A549 treated with dexamethasone at 1 μM for 4 hours (cell line): ENCODE measurements at places on chromosomes 1 and 21. TPM values are rescaled to one million over a fixed set of nuclear protein-coding genes. Genes with fewer than 3 reads are reported as not detected.

The KIF14 gene
- total RNA-seq = 7.8 to 12.8 TPM (median 11.5 TPM) in 5 replicates

The KLHDC9 gene
- 1.5 to 2.1 TPM (median 1.6 TPM) in 5 replicates for total RNA-seq

The CRYAA gene
- 0.07 to 0.18 TPM in 2 of 5 replicates, not detected in the others for total RNA-seq

The NVL gene
- total RNA-seq = 20.4 to 23.9 TPM (median 22.9 TPM) in 5 replicates

The CFAP74 gene
- 0.02 to 0.08 TPM in 2 of 5 replicates, not detected in the others for total RNA-seq

The RASAL2 gene
- total RNA-seq = 14.3 to 24.8 TPM (median 18.7 TPM) in 5 replicates

The SMPDL3B gene
- 1.4 to 1.9 TPM (median 1.5 TPM) in 5 replicates for total RNA-seq

The LYPD8 gene
- total RNA-seq = 0.08 to 0.12 TPM (median 0.11 TPM) in 4 of 5 replicates, not detected in the other

The FCRL5 gene
- total RNA-seq = not detected in 5 replicates

The LCE1D gene
- total RNA-seq = not detected in 5 replicates

The AK5 gene
- total RNA-seq = 6.8 to 10.1 TPM (median 6.9 TPM) in 5 replicates
